ENCODE measurements at places on chromosomes 5 and 9.

- DNase-seq = no peak
These were observed 351.0 kb downstream of the KIAA0825 start for GRCh38 chr5:94267350-94267899.

- DNase-seq = no peak
These were observed 101.9 kb downstream of the ADAMTS2 start for GRCh38 chr5:179243333-179243732.

DNA sequence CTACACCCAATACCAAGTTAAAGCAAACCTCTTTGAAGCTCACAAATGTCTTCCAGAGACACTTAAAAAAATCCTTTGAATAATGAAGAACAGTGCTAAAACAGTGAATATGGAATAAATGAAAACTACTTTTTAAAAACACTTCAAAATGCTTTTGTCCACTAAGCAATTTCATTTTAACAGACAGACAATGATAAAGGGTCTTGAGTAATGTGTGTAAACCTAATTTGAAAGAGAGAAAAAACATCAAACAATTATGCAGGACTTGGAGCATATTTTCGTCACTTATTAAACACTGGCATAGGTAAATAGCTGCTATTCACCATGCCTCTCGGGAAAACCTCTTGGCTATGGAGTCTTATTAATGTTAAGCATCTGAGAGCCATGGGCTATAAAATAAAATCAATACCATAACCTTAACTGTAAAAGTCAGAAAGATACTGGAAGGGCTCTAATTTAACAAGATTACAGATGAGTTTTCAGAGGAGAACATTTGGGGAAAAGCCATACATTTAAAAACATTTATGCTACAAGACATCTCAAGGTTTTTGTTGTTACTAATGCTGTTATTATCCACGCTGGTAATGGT is 177.8 kb downstream of the NFIB start:
- DNase-seq = no peak

DNA sequence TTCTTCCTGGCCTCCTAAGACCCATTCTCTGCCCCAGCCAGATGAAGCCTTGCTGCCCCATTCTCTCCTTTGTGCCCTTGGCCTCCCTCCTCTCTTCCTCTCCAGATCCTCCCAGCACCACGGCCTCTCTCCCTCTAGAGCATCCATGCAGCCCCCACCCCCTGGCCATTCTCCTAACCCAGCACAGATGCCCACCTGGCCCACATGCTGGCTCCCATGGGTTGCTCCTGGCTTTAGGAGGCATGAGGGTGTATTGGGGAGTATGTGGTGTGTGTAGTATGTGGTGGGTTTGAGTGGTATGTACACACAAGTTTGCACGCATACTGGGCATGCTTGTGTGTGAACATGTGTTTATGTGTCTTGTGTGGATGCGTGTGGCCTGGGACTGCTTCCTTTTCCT is 47.1 kb downstream of the FOXI1 start:
- no peak for DNase-seq

DNA sequence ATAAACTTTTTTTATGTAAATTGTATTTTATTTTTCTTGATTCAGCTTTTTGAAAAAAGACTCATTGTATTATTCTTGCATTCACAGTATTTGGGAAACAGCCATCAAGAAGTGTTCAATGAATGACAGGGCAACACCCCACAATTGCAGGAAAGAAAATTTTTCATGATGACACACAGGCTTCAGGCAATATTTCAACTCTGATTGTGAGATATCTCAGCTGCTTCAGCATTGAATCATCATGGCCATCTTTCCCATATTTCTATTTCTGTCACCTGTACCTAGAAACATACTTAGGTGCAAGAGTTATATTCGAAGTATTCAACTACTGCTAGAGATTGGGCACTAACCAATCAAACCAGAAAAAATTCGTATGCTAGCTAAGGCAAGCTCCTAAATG is 446.0 kb downstream of the ISL1 start:
- no peak for DNase-seq

Data from activated T-cell treated with anti-CD3 and anti-CD28 coated beads for 48 hours (primary cell).